GM12878 (cell line): ENCODE measurements at places on chromosomes 5 and 9.

- DNase-seq = no peak
These were observed 25.9 kb upstream of the POMT1 start for GRCh38 chr9:131476777-131477345.

GRCh38 chr9:90124961-90125360 lies 517.7 kb downstream of the DIRAS2 start:
- DNase-seq = no peak

GRCh38 chr5:177546258-177546741 lies 8.1 kb downstream of the FAM193B start:
- DNase-seq = no peak

DNA sequence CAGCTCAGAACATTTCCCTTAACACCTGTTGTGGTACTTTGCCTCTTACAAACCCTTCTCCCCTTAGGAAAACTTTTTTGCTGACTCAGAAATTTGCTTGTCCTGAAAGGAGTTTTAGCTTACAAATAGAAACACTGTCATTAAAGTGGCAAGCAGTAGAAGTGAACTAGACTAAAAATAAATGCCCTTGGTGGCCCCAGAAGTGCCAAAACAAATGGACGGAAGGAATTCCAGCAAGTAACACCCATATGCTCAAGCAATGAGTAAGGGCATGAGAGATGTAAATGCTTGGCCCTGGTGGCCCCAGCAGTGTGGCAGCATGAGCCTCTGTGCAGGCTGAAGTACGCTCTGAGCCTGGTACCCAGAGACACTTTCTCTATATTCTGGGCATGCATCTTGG lies 8.6 kb downstream of the VLDLR start:
- no peak for DNase-seq

DNA sequence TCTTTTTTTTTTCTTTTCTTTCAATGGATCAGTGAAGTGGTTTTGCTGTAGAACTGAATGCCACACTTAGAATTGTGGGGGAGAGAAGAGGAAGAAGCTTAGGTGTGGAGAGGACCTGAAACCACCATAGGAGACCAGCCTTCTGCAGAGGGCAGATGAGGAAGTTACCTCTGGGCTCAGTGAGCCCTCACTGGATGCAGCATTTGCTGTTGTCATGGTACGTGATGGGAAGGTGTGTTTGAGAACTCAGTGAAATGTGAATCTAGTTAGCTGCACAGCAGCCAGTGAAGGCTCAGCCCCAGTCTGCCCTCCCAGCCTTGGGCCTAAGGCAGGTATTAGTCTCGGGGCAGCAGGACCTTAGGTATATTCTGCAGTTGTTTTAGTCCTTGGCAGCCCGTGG lies 17.5 kb downstream of the CYFIP2 start:
- peak; percentile 65 for DNase-seq

GRCh38 chr5:173743641-173744343 lies 127.3 kb upstream of the BOD1 start:
- peak; percentile 73 for DNase-seq

- DNase-seq = no peak
These were observed 12.4 kb upstream of the AKNA start for GRCh38 chr9:114400219-114400618.

- no peak for DNase-seq
These were observed 419.8 kb downstream of the CETN3 start for GRCh38 chr5:89989776-89990175.

DNA sequence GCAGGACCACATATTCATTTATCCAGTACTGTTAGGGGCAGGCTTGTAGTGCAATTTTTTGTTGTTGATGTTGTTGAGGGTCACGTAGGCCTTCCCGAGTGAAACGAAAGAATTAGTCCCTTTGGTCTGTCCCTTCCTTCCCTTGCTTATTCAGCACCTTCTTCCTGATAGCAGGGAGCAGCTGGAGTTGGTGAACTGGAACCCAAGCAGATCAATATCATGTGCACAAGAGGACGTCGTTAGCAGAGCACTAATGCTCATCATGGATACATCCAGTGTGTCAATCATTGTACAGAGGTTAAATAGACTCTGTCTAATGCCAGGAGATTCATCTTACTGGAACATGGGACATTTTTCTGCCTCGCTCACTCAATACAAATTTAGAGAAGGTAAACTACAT lies 33.0 kb upstream of the MAP1B start:
- DNase-seq = no peak

DNA sequence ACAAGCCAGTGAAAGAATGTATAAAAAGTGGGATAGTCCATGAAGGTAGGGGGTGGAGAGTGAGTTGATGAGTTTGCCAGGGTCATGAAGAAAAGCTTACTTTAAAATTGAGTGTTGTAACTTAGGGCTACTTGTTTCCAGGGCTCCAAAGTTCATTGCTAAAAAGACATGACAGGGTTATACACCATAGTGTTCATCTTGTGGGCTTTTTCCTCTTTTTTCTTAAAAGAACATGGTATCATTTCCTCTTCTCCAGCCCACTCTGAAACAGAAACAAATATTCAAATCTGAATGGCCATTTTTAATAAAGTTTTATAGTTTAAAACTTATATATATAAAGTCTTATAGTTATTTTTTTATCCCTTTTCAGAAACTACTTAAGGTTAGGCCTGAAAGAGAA lies 115.7 kb upstream of the SMC2 start:
- DNase-seq = no peak

- DNase-seq = no peak
These were observed 61.4 kb upstream of the ALDH1B1 start for GRCh38 chr9:38331141-38331540.

- DNase-seq = no peak
These were observed 662.2 kb upstream of the ZNF608 start for GRCh38 chr5:125408448-125409233.

DNA sequence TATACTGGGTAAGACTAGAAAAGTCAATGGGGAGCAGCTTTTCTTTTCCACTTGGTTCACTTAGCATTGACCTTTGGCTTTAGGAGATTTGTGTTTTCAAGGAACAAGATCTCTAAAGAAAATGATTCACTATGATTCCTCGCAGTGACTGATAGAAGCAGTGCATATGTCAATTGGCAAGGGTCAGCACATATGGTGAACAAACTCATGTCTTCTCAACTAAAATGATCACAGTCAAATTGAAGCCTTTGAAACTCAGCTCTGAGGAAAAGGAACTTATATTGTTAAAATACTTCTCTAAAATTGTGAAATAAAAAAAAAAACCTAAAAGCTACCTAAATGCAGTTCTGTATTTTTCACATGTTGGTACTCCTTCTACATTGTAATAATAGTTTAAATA lies 43.2 kb upstream of the IL7R start:
- DNase-seq = no peak

- DNase-seq = no peak
These were observed 31.1 kb upstream of the STXBP1 start for GRCh38 chr9:127580879-127581475.

DNA sequence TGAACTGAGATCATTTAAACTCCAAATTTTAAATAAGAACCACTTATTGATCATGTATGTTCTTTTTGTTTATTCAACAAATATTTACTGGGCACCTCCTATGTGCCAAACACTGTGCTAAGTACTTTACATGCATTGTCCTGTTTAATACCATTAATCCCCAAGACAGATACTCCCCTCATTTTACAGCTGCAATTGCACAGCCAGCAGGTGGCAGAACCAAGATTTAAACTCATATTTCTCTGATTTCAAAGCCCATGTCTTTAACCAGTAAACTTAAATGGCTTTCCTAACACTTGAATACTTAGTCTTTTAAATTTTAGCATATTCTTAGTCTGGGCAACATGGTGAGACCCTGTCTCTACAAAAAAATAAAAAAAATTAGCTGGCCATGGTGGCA lies 43.4 kb upstream of the KIAA1958 start:
- no peak for DNase-seq
